ENCODE measurements at places on chromosomes 4 and X.
A peak's percentile ranks its signal among the peaks of the same experiment; 100 is the strongest.

DNA sequence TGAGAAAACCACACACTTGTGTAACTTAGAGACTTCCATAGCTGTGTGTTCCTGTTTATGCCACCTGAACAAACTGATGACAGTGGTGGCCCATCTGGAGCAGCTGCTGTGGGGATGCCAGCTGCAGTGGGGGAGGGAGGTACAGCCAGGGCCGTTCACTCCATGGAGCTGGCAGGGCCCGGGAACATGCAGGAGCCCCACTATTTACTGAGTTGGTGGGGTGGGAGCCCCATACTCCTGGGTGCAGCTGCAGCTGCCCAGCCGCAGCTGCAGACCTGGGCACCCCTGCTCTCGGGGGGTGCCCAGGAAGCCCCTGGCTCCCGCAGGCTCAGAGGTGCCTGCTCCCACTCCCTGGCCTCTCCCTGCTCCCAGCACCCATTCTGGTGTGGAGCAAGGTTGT lies 398.6 kb upstream of the RASGEF1B start:
- DNase-seq: no peak

DNA sequence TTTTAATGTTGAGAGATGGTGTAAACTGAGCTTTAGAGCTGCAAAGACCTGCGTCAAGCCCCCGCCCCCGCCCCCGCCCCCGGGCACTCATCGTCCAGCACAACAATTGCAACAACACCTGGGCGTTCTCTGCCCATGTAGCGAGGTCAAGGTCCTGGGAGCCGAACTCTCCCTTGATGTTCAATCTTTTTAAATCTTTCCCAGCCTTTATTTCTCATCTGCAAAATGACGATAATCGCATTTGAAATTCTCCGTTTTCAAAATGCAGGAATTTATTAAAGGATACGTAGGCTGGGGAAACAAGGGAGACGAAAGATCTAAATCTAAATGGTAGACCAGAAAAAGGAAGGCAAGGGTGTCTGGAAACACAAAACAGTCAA lies 648 bp upstream of the MSMO1 start:
- no peak for DNase-seq

DNA sequence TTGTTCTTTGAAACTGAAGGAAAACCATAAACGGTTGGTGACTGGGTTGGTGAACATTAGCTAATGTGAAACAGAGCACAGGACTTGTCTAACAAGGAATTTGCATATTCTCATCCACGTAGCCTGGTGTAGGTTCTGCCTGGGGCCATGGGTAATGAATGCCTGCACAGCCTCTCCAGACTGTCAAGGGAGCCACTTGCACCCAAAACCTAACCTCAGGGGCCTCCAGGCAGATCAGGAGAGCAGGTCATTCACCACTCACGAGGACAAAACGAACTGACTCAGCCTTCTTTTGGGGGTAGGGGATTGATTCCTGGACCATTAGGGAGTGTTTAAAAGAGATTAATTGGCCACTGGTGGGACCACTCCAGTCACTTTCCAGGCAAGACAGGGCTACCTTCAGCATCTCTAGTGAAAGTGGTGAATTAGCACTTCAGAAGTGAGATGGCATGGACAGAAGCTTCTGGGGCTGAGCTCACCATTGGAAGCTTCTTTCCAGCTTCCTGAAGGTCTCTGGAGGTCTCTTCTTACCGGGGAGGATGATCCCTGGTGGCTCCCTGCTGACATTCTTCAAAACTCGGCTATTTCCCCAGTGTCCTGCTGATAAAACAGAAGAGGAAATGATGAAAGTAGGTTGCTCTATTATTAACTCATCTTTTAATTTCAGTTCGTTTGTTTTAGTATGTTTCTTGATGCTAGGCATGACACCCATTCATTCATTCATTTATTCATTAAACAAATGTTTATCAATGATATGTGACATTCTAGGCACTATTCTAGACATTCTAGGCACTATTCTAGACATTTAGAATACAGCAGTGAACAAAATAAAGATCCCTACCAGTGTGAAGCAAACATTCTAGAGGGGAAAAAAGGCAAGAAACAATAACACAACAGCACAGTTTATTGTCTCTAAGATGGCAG lies 104.5 kb upstream of the LNX1 start:
- no peak for DNase-seq

GRCh38 chrX:128165884-128166408 lies 113.7 kb upstream of the ACTRT1 start:
- no peak for DNase-seq

DNA sequence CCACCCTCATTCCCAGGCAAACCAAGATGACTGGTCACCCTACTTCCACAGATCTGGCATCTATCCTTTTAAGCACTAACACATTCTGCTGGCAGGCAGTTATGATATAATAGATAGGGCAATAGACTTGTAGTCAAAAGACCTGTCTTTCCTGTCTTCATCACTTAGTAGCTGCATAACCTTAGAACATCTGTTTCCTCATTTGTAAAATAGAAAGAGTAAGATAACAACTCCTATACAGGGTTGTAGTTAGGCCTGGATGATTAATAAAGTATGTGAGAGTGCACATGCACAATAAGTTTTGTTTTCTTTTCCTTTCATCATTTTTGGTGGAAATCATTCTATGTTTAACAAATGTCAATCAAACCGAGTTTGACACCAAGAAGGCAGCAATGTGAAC lies 72.1 kb downstream of the GPR82 start:
- DNase-seq: no peak

DNA sequence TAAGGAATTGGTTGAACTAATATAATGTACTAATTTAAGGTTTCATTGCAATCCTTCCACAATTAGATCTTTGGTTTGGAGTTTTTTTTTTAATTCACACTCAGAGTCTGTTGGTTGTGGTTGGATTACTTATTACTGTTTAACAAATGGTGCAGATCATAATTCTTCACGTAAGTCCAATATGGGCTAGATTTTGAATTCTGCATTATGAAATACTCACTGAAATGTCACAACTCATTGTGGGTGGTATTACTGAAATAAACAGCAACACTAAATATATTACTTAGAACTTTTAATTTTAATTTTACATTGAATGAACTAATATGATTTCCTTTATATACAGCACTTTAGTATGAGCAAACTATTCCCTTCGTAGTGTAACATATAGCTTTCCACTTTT lies 94.2 kb upstream of the MYOZ2 start:
- DNase-seq: no peak

DNA sequence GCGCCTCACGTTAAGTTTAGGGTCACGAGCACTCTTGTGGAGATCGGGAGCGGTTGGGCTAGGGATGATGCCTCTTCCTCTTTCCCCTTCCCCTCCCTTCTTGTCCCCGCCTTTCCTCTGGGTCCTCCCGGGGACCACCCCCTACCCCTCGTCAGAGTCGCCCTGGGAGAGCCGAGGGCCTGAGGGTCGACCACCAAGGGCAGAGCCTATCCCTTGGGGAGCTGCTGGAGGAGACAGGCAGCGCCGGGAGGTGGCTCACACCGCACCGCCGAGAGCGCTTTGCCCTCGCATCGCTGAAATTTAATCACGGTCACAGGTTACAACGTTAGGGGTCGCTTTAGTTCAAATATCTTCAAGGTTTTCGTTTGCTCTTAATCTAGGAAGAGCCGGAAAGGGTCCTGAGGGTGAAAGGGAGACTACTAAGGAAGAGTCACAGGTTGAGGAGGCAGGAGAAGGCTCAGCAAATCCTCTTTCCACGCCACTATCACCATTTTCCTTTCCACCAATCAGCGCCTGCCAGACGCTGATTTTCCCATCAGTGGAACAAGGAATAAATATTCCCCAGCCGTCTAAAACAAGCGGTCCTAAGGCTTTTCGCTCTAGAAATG lies 528 bp upstream of the SNCA start:
- DNase-seq: peak; percentile 13

DNA sequence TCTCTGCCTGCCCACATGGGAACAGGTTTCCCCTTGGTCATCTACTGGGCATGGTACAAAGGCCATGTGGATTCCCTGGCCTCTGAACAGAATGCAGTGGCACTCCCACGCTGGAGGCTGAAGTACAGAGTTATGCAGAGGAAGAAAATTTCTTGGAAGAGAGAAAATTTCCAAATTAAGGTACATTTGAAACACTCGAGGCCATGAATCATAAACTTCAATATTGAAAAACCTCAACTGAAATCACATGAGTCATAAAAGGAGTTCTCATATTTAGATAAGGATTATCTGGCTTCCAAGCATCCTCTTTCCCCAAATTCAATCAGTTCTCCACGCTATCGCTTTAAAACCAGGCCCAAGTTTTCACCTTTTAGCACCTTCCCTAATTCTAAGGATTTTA lies 28.1 kb upstream of the TXK start:
- DNase-seq: peak; percentile 23

DNA sequence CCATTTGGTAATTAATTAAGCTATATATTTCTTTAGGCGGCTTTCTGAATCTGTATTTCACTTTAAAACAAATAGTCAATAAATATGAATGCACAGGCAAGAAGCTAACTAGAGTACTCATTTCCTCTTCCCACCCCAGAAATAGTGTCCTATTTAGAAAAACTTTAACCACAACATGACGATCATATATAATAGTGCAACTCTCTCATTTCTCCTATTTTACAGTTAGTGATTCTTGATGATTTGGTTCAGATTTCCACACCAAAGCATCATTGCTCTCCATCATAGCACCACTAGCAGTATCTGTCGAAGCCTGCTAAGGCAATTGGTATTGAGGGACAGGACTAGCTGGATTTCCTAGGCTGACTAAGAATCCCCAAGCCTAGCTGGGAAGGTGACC lies 184.0 kb upstream of the GALNTL6 start:
- DNase-seq: no peak

DNA sequence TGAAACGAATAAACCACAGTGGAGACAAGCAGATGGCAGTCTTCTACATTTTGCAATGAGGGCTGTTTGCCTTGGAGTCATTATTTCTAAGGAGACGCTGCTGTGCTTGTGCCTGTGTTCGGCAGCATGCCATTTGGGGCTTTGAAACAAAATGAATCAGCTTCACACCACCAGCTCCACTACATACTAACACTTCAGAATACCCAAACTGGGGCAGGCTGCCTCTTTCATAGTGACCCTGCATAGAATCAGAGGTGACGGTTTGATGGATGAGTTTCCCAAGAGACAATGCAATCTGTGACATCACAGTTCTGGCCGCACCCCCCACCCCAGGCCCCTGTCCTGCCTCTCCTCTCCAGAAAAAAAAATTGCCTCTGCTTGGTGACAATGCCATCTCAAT lies 57.1 kb upstream of the MID1 start:
- peak; percentile 10 for DNase-seq

DNA sequence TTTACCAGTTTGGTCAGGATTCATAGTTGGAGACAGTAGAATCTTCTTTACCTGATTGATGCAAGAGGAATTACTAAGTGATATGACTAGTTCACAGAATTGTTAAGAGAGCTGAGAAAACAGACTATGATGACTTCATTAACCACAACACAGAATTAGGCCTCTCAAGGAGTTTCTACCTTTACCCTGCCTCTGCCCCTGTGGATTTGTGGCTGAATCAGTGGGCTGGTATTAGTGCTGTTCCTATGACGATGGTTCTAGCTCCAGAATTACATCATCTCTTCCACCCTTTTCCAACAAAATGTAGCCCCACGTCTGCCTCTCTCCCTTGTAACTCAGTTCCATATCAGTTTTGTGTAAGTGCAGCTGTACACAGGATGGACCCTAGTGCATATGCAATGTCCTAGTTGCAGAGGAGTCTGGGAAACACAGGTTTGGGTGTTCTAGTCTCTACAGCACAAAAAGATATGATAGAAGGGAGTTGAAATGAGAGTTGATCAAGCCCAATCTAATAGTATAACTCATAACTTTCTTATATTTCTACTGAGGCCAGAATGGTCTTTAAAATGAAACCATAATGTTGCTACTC lies 99.3 kb downstream of the ANXA5 start:
- no peak for DNase-seq

GRCh38 chr4:127518046-127518445 lies 114.7 kb upstream of the INTU start:
- DNase-seq: no peak

DNA sequence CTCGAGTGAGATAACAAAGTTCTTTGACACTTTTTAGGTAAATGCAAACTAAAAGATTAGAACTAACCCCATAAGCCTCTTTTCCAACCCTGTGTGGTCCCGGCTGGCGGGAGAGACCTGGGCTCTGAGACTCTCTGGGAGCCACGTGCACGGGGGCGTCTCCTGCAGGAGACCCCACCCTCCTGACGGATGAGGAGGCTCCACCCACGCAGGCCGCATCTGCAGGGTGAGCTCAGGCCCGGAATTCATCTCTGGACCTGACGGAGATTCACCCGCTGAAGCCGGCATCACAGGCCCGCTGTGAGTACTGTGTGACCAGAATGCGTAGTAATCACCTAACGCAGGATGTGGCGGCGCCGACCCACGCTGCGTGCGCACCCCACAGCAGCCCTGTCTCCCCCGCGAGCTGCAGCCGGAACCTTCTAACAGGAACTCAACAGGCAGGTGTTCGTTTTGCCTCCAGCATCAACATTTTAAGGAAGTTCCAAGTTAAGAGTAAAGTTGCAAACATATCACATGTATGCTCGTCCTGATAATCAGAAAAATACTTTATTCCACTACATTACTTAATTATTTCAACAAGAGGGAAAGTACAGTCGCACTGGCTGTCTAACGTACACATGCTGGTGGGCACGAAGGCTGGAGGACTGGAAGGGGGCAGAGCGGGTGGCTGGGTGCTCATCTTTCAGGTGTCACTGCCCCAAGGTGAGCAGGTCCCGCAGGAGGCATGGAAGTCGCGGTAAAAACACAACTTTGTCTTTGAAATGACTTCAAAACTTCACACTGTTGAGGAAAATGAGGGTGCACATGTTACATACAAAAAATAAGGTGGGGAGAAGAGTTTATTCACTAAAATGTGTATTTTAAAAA lies 44.5 kb downstream of the FGFRL1 start:
- peak; percentile 42 for DNase-seq

DNA sequence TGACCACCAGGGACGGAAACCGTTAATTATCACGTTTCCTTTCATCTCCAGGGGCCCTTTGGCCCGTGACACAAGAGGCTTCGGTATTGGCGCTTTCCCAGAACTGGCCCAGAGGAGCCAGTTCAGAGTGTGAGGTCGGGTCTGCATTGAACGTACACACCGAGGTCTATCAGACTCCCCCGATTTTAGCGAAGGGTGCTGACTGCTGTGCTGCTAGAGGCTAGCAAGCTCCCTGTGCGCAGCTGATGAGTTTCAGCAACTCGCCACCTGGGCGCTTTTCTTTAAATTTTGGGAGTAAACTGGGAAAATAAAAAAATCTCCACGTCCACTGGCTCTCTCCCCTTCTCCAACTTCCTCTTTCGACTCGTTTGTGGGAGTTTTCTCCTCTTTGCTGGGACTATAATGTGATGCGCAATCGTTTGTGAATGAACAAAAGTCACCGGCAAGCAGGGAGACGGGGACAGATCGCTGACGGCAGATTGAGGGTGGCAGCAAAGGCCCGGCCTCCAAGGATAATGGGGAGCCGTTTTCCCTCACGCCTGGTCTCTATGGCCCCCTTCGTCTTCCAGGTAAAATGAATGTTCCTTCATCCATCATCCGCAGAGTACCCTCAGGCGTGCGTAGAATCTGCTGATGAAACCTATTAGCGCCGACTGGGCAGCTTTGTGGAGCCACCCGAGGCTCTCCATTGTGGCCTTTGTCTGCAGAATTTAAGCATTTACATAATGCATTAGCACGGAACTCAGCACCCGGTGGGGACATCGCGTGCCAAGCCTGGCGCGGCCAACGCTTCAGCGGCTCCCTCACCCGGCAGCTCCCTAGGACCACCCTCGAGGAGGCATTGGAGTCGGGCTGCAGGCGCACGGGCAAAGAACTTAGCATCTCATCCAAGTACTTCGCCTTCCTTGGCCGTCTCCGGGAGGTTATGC lies 1.6 kb upstream of the LRAT start:
- no peak for DNase-seq

GRCh38 chrX:69136546-69137331 lies 28.5 kb downstream of the PJA1 start:
- no peak for DNase-seq

Data from EH (cell line).